Posterior vena cava (tissue), 2 donors: ENCODE measurements at places on chromosomes 6 and 20.
A peak's percentile ranks its signal among the peaks of the same experiment; 100 is the strongest.

GRCh38 chr6:145673504-145673903 is 61.8 kb downstream of the EPM2A start:
- peak; percentile 62 for DNase-seq

GRCh38 chr20:34986311-34987287 is 30.9 kb downstream of the MYH7B start:
- DNase-seq, result no peak

GRCh38 chr6:22091424-22091948 is 205.3 kb downstream of the PRL start:
- DNase-seq, result no peak

DNA sequence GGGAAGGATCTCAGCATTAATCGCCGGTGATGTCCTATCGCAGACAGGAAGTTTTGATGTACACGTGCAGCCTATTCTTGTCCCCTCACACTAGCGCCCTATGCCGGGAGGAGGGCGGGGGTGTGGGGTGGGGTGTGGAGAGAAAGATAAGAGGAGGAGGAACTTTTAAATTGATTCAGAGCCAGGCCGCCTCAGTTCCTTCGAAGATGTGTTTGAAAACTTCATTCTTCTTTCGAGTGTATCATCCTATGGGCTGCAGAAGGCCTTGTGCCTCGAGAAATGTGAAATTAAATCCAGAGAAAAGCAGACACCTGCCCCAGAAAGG is 2.5 kb upstream of the POU3F2 start:
- no peak for DNase-seq

DNA sequence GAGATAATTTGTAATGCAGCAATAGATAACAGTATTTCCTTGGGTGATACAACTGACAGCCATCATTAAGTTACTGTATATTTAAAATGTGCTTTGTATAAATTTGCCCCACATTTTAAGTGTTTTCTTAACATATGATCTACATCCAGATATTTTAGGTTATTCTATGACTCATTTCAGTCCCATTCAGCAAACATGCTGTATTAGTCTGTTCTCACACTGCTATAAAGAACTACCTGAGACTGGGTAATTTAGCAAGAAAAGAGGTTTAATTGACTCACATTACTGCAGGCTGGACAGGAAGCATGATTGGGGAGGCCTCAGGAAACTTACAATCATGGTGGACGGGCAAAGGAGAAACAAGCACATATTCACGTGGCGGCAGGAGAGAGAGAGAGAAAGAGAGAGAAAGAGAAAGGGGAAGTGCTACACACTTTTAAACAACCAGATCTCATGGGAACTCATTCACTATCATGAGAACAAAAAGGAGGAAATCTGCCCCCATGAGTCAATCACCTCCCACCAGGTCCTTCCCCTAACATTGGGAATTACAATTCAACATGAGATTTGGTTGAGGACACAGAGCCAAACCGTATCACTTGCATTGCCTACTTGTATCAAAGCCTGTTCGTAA is 9.6 kb upstream of the CHD6 start:
- no peak for DNase-seq

GRCh38 chr6:30836431-30836866 is 47.9 kb upstream of the DDR1 start:
- DNase-seq, result no peak

GRCh38 chr20:40680161-40680959 is 8.7 kb downstream of the MAFB start:
- peak; percentile 46 for DNase-seq

- no peak for DNase-seq
Measured at GRCh38 chr6:71048320-71049164, 91.7 kb upstream of the B3GAT2 start.

- DNase-seq, result no peak
Measured at GRCh38 chr6:12230523-12230922, 59.6 kb upstream of the EDN1 start.

GRCh38 chr6:129481706-129482105 is 228.3 kb downstream of the ARHGAP18 start:
- no peak for DNase-seq

- DNase-seq, result no peak
Measured at GRCh38 chr6:28303570-28303969, 22.2 kb downstream of the PGBD1 start.

DNA sequence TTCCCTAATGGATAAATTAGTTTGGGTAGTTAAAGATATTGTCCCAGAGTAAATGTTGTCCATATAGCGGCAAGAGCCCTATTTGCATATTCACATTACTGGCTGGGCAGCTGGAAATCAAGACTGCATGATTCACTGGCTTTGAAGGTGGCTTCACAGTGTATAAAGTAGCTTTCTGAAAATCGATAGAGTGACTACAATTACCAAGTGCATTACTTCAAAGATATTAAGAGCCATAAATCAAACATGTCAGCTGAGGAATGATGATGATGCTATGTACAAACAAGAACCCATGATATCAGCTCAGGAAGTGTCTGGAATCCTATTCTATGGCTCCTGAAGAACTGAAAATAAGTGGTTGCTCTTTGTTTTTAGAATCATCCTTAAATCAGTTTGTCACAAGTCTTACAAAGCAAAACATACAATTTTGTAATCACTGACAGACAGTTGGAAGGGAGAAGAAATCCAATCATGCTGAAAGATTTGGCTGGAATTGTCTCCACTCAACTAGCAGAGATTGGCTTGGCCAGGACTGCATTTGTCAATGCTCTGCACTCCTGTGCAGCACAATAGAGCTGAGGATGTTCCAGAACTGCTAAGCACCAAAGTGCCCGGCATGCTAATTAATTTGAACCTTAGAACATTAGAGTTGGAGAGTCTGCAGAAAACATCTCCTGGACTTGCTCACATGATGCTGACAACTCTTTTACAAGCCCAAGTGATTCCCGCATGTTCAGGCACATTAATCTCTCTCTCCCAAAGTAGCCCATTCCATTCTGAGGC is 77.9 kb upstream of the B3GAT2 start:
- DNase-seq, result no peak

GRCh38 chr6:124869416-124869815 is 92.8 kb upstream of the RNF217 start:
- no peak for DNase-seq

DNA sequence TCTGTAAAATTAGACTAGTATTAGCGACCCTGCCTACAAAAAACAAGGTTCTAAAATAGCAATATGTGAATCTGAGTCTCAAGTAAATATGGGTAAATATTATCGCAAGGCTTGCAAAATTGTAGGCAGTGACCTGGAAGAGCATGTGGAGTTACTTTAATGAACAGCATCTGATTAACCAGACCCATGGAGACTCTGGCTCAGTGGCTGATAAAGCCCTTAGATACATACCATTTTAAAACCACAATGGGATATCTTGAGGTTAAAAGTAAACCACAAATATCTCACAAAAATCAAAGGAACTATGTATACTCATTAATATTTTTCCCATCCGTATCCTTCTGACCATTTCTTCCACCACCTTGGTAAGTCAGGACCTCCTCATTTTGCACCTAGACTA is 187.0 kb downstream of the MTFR2 start:
- no peak for DNase-seq

DNA sequence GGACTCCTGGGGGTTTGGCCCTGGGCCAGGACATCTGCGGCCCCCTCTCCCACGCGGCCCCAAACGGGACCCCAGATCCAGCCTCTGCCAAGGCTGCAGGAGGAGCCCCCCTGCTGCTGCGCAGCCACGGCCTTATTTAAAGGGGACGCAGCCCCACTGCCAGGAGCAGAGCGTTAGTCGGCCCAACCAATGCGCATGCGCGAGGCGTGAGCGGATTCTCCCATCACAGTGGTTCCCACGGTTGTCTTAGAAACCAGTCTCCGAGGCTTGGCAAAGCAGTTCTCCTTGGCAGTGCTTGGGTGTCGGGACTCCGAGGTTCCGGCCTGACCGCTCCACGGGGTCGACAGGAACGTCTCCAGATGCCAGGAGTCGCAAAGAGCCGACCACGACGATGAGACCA is 288.3 kb upstream of the ZNF337 start:
- DNase-seq, result no peak

- no peak for DNase-seq
Measured at GRCh38 chr6:31272836-31273626, 1.1 kb upstream of the HLA-C start.

GRCh38 chr20:13125486-13125885 is 95.6 kb upstream of the ISM1 start:
- no peak for DNase-seq
